ENCODE measurements at places on chromosomes 1 and 21. TPM values are rescaled to one million over a fixed set of nuclear protein-coding genes. Genes with fewer than 3 reads are reported as not detected.

GRCh38 chr1:179042700-179043099 lies 17.0 kb downstream of the FAM20B start:
- no peak for DNase-seq

GRCh38 chr21:43752758-43753438 lies 23.2 kb downstream of the CSTB start:
- DNase-seq = no peak

- no peak for DNase-seq
Measured at GRCh38 chr1:145967288-145967687, 2.8 kb downstream of the POLR3GL start.

DNA sequence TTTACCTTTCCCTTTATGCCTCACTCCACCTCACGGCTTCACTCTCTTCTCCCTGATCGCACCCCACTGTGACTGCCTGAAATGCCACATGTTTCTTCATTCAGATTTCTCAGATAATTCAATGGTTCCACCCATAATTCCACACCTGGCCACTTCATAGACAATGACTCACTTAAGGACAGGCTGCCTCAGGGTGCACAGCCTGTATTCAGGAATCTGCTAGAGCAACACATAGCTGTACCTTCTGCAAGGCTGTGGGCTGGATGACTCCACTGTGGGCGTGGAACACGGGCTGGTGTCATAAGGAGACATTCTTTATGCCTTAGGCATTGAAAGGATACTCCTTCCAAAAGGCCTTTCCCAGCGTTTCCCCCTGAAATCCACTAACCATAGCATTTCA lies 36.1 kb downstream of the L1TD1 start:
- peak; percentile 19 for DNase-seq

DNA sequence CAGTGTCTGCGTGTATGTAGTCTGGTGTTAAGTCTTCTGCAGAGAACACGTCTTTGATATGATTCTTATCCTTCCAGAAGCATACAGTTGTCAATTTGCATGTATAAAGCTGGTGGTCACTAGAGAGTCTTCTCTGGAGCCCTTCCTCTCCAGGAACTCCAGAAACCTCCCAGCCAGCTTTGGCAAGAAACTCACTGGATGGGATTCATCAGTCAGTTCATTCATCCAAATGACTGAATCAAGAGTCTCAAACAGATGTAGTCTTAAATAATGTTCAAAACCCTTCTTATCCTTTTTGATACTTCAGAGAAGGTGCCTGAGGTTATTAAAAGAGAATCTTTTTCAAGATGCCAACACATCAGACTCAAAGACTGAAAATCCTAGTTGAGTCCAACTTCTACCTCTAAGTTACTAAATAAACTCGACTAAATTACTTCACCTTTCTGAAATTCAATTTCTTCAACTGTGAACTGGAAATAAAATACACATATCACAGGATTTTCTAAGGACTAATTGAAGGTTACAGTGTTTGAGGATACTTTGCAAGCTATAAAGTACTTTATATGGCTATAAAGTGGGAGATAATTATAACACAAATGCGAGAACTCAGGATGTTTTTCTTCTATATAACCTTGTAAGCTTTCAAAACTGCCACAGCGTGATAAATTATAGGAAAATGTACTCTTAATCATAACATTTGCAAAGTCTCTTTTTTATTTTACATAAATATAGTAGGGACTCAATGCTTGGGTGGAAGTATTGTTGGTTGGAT lies 252.4 kb downstream of the FGGY start:
- DNase-seq = no peak

Gene NMNAT2
- total RNA-seq = 0.56 TPM

Gene S100A3
- total RNA-seq = 2.9 TPM

All from IMR-90 (cell line).